Fibroblast of skin of left quadriceps (primary cell): ENCODE measurements at places on chromosomes 16 and 17.

DNA sequence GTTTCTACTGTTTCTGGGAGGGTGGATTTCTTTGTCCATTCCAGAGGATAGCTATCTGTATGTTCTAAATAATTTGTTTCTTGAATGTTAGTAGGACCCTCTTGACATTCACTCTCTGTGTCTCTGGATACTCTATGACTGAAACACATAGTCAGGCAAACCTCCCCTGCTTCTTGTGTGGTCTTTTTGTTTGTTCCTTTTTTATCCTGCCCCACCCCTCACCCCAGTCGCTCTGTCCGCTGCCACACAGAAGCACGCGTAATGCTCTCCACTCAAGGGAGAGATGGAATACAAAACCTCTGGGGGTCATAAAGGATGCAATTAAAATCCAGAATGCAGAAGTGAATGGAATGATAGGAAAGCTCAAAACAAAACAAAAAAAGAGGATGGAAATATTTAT, 253.1 kb downstream of the RBFOX1 start:
- DNase-seq = no peak

- peak; percentile 91 for DNase-seq
Observed at GRCh38 chr17:83083368-83084201, 4.2 kb downstream of the METRNL start.

DNA sequence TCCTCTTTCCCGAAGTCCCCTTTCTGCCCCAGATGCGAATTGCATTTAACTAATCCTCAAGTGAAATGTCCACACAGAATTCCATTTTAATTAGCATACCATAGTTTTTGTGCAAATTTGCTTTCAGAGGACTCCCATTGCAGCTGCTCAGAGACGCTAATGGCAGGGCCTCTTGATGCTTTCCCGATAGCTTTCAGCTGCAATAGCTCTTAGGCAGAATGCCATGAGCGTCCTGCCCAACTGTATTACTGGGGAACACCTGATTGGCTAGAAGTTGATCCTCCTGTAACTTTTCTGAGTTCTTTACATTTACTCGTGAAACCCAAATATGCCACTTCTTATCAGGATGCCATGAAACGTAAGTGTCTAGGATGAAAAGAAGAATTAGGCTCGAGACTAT, 203.0 kb downstream of the UTP18 start:
- no peak for DNase-seq

GRCh38 chr16:27822996-27823395, 240.5 kb downstream of the GSG1L start:
- no peak for DNase-seq

DNA sequence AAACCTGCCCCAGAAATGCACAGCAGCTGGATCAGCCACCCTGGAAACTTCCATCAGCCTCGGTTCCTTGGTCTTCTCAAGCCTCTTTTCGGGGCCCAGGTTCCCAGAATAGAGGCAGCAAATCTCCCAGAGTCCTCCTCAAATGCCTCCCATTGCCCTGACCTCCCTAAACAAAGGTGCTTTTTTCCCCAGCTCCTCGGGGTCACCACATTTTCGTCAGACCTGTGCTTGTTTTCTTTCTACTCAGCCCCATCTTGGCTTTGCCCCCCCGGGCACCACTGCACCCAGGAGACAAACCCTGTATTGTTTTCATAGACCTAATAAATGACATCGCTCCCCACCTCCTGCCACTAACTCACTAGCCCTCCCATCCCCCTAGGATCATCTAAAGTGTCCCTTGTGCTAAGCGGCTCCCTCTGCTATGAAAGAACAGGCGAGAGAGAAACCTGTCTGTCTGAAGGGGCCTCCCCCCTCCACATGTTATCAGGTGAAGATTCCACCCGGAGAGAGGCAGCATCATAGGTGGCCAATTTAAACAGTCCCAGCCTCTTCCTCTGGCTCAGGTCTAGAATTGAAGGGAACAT, 451.1 kb downstream of the SOX9 start:
- no peak for DNase-seq

DNA sequence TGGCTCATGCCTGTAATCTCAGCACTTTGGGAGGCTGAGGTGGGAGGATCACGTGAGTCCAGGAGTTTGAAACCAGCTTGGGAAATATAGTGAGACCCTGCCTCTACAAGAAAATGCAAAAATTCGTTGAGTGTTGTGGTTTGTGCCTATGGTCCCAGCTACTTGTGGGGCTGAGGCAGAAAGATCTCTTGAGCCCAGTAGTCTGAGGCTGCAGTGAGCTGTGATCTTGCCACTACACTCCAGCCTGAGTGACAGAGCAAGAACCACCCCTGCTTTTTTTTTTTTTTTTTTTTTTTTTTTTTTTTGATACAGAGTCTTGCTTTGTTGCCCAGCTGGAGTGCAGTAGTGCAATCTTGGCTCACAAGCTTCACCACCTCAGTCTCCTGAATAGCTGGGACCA, 34.0 kb downstream of the ITGB3 start:
- DNase-seq = no peak

GRCh38 chr16:88856122-88856827, 472 bp downstream of the GALNS start:
- DNase-seq = no peak

DNA sequence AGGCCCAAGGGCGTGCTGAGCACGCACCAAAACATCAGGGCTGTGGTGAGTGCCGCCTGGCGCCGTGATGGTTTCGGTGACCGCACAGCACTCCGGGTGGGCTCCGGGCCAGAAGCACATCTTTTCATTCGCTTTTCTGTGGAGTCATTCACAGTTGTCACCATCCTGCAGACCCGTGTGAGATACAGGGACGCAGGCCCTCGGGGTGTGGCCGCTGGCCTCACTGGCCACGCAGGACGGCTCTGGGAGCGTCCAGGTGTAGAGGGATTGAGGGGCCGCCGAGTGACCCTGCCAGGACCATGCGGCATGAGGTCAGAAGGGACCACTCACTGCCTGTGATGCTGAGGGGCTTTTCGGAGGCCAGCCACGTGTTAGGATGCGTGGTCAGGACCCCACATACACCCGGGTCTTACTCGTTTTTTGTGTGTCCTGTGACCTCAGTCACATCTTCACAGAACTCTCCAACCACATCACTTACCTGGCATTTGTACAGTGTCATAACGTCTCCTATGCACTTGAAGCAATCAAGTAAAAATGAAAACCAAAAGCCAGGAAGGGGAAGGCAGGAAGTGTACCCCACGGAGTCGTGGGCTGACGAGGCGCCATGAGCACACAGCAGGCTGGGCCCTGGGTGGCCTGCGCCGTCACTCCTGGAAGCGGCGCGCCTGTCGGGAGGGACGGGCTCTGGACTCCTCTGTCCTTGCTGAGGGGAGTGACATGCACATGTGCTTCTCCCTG, 7.8 kb downstream of the ACSF3 start:
- DNase-seq = no peak

DNA sequence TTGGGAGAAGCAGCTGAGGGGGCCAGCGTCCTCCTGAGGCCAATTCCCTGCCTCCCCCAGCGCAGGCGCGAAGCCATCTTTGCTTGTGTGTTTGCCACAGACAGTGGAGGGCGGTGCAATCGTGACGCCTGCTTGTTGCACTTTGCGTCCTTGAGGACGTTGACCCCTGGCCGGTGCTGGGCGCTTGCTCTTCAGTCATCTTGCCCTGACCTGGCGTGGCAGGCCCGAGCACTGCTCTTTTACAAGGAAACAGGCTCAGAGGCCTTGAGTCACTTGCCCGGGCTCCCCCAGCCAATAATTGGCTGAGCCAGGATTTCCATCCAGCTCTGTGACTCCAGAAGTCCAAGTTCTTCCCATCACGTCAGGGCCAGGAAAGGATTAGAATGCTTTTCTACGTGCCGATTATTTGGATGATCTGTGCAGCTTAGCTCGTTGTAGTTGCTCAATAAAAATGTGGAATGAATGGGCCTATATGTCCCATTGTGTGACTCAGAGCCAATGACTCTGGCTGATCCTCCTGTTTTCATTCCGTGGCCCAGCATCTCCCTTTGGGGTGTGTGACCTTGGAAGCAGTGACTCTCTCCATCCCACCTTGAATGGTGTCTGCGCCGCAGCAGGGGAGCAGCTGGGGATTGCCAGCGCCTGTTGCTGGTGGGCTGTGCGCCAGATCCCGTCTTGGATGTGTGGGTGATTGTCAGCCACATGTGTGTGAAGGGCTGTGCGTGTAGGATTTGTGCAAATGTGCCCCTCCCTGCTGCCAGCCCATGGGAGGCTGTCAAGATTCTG, 214.1 kb downstream of the SEC14L1 start:
- peak; percentile 89 for DNase-seq

- no peak for DNase-seq
Observed at GRCh38 chr17:2191227-2191626, 112.4 kb downstream of the SMG6 start.

DNA sequence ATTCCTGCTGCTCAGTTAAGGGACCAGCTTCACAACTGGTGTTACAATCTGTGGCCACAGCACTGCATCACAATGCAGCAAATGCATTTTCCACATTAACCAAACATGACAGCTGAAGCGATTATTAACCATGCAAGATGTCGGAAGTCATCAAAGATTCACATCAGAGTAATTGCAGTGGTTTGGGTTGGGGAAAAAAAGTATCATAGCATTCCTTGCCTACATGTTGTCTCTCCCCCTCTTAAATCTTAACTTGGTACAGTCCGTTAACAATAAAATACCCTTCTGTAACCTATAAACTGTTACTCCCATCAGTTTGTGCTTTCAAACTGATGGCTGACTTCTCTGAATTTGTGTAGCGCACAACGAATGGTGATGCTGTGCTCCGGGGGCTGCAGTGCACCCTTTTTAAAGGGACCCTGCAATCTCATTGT, 51.6 kb downstream of the NUP93 start:
- no peak for DNase-seq

GRCh38 chr16:27246439-27246838, 22.1 kb downstream of the NSMCE1 start:
- no peak for DNase-seq

GRCh38 chr16:66289051-66289680, 77.3 kb upstream of the CDH5 start:
- no peak for DNase-seq

- DNase-seq = no peak
Observed at GRCh38 chr17:82932518-82933310, 92.9 kb upstream of the ZNF750 start.

- DNase-seq = peak; percentile 62
Observed at GRCh38 chr17:78974635-78975591, 4.8 kb downstream of the LGALS3BP start.

DNA sequence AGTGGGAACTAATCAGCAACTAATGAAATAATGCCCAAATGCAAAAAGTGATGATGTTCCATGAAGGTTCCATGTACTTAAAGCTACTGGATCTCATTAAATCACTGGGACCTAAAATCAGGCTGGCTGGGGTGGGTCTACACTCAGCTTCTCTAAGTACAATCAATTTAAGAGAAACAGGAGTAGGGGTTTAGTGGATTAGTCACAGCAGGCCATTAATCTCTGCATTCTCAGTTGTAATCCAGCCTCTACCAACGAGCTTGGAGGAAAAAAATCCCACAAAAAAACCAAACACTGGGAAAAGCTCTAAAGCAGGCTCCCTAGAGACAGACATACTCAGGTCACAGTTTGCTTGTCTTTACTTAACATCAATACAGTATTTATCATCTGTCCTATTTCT, 15.0 kb downstream of the CA10 start:
- no peak for DNase-seq

DNA sequence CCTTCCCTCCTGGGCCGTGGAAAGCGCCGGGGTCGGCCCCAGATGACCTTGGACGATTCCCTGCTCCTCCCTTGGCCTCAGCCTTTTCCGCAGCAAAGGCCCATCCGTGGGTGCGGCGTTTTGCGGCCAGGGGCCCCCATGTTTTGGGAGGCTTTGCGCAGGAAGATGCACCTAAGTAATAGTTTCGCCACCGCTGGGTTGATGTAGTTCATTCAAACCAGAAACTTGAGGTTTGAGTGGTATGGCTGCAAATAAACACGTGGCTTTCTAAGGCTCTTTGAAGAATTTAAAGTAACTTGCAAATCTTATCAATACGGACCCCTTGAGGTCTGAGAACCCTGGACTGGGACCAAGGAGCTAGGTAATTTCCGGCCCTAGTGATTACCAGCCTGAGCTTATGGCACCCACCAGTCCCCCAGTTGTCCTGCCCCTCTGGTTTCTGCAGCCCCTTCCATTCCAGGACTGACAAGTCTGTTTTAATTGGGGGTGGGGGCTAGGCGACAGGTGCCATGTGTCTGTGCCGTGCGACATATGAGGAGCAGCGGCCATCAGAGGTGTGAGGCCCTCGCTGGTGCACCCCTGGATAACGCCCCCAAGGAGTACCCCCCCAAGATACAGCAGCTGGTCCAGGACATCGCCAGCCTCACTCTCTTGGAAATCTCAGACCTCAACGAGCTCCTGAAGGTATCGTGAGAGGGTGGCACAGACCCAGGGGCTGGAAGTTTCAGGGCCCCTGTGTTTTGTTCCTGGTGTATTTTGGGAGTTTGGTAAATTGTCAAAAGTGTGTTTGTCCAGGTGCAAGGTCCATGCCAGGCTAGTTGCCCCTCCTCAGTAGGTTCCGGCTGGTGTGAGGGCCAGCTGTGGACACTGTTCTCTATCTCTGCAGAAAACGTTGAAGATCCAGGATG, 834 bp downstream of the MRPL12 start:
- DNase-seq = no peak

- no peak for DNase-seq
Observed at GRCh38 chr17:28528327-28529012, 22.3 kb downstream of the FOXN1 start.

- DNase-seq = no peak
Observed at GRCh38 chr16:3968551-3968950, 88.0 kb upstream of the CREBBP start.

DNA sequence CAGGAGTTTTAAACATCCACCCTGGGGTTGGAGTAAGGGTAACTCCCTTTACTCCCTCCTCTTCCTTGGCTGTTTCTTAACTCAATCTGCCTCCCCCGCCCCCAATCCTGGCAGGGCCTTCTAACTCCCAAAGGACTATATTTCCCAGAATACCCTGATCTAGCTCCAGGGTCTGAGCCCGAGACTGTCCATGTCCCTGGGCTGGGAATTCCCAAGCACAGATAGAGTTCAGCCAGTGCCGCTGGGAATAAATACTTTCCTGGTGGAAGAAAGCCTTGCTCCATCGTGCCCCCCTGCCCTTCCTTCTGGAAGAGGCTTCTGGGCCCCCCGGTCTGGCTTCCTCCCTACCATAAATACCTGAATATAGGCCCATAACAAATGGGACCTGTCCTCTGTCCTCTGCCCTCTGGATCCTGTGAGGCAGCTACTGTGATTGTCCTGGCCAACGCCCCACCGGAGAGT, 10.2 kb downstream of the BAHCC1 start:
- peak; percentile 66 for DNase-seq

DNA sequence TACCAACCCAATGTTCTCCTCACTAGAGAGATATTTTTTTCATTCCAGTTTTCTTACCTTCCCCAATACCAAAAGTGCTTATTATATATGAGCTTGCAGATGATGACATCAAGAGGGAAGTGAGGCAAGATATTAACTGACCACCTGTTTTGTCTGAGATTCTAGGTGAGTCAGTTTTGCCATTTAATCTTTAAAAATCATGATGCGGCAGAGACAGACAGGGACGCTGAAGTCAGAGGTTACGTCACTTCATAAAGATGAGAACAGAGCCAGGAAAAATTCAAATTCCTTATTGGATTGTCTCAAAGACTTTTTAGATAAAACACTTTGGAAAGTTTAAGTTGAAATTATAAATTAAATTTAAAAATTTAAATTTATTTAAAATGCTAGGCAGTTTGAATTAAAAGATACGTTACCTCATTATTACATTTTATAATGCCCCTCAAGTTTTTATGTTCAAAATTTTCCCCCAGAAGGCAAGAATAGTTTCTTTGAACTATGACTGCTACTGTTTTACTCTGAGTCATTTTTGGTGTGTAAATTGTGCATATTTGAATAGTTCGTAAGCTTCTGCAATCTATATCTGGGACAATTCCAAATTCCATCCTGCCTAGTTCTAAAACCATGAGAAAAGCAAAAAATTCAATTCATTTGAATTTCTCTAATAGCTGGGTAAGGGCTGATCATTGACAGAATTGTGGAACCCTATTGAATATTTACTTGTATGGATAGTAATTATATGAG, 839.6 kb upstream of the GOT2 start:
- peak; percentile 85 for DNase-seq
